Left renal cortex interstitium (tissue), 4 donors: ENCODE measurements at places on chromosomes 3 and 15.

DNA sequence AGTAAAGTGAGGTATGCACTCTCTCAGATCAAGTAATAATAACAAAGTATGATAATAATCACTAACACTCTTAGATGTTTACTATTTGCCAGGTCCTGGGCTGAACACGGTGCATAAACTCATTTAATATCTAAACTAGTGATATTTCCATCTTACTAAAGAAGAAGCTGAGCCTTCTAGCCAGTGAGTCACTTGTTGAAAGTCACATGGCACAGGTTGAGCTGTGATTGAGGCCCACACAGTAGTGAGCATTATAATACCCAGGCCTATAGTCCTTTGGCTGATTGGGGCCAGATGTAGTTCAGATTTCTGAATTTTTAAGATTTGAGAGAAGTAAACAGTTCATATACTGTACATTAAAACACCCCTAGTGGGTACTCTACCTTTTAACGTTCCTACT, 93.2 kb upstream of the CCDC80 start:
- no peak for DNase-seq

DNA sequence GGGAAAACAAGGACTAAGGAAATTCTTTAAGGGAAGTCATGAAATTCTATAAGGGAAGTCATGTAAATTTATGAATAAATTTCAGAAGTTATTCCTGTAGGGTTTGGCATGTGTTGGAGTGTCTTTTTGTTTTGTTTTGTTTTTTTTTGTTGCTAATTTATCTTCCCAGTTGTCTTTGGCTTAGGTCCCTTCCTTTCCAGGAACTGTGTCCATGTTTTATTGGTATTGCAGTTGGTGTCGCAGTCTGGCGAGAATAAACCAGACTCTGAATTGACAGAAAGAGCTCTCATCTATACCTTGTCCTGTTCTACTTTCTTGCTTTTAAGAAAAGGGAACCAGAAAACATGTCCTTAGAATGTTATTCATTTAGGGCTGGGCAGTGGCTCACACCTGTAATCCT, 57.6 kb downstream of the SGO1 start:
- DNase-seq: no peak

GRCh38 chr3:14211621-14212020, 33.0 kb downstream of the LSM3 start:
- no peak for DNase-seq

GRCh38 chr3:104628185-104628789, 738.4 kb upstream of the ALCAM start:
- no peak for DNase-seq

DNA sequence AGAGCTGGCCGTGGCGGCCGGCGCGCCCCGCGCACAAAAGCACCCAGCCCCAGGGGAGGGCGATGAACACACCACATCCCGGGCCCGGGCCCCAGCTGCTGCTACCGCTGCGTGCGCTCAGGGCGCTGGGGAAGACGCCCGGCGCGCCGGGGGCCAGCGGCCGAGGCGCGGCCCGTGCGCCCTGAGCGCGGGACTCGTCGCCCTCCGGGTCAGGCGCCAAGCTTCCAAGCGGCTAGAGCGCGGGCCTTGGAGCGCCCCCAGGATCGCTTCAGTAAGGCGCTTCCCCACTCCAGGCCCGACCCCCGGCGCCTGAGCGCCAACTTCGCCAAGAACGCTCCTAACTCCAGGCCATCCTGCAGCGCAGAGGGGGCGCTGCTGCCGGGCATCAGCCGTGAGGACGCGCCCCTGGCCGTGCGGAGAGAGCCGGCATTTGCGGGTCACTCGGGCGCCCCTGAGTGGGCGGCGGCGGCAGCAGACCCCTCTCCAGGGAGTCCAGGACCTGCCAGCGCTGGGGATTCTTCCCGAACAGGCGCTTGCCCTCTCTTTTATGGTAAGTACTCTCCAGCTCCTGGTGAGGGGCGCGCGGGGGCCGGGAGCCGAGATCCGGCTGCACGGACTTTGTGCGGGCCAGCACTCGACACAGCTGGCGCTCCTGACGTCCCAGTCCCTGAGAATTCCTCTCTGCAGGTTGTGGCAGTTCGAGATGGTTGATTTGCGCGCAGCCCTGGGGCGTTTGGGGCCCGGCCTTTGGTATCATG, 475 bp downstream of the SPSB4 start:
- peak; percentile 48 for DNase-seq

- peak; percentile 56 for DNase-seq
These were observed at the start of gene ST8SIA2 for GRCh38 chr15:92393071-92393979. Gene ST8SIA2, plus strand, starts transcription at chr15:92393881. Its CDS starts 184 bp downstream, at chr15:92394065.

DNA sequence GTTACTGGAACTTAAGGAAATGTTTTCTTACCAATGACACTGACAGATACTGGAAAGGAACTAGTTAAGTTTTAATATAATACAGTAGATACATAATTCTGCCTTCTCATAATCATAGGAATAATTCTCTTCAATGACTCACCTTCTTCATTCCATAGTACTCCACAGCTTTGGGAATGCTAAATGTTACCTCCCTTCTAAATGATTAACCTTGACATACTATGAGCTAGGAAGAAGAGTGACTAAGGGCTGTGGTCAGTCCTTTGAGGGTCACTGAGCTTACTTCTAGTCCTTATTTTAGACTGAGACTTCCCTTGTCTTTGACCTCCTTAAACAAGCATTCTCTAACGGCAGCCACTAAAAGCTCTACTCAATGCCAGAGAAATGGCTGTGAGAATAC, 69.6 kb upstream of the PPIB start:
- no peak for DNase-seq

GRCh38 chr15:76947454-76947853, 15.9 kb downstream of the RCN2 start:
- DNase-seq: no peak

DNA sequence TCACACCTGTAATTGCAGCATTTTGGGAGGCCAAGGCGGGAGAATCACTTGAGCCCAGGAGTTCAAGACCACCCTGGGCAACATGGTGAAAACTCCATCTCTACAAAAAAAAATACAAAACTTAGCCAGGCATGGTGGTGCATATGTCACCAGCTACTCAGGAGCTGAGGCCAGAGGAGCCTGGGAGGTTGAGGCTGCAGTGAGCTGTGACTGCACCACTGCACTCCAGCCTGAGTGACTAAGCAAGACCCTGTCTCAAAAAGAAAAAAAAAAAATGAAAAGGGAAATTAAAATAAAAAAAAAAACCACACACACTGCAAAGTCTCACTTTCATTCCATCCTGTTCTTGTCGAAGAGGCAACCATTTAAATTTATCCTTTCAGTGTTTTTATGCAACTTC, 100.8 kb upstream of the PIAS1 start:
- DNase-seq: no peak

DNA sequence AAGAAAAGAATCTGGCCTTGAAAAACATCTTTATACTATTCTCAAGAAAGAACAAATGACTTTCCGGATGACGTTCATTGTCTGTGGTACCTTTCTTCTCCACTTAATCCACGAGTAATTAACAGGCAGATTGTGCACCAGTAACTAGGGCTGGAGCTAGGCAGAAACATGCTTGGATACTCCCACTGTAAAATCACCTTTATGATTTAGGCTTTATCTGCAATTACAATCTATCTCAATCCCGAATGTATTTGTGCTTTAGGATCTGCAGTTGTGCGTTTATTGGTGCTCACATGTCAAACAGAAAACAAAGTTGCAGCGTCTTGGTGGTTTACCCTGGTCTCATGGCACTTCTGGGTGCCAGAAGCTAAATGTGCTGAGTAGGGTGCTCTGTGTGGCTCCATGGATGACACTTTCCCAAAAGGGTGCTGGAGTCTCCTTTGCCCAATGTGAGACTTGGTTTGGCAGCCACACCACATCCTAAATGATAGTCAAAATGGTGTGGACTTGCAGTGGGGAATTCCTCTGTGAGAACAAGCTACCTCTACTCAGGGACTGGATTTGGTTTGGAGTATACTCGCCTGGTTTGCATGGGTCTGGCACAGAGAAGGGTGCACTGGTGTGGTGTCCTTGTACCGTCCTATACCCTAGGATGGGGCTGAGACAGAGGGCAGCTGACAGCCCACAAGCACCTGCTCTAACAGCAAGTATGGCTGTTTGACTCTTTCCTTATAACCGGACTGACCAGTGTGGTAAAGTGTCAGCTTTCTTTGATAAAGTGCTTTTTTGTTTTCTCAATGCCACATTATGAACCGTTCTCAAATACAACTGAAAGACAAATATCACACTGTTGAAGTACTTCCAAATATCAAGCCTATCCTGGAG, 7.7 kb downstream of the SERP1 start:
- no peak for DNase-seq

GRCh38 chr15:39243396-39243795, 337.5 kb upstream of the THBS1 start:
- DNase-seq: no peak
